Stimulated activated CD8-positive, alpha-beta memory T cell treated with anti-CD3 and anti-CD28 coated beads, Interleukin-12 subunit alpha, Interleukin-12 subunit beta, amount 100 ng/mL, for 4 hours (primary cell): ENCODE measurements at places on chromosomes 16 and 17.

- DNase-seq = no peak
These were observed 74.3 kb upstream of the CES5A start for GRCh38 chr16:55949518-55949917.

DNA sequence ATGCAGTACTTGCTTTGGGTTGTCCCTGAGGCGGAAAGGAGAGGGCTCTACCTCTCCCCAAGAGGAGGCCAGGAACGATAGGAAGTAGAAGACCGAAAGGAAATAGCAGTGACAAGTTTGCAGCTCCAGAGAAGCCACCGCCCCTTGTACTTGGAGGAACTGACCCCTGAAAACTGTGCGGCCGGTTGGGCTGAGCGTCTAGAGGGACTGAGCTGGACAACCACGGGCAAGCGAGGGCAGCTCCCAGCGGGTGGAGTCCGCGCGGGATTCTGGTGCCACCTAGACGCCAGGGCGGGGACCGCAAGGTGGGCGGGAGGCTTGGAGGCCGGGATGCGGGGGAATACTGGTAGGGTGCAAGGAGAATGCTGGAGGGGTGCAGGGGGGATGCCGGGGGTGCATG is 1.3 kb upstream of the SLC6A4 start:
- no peak for DNase-seq

DNA sequence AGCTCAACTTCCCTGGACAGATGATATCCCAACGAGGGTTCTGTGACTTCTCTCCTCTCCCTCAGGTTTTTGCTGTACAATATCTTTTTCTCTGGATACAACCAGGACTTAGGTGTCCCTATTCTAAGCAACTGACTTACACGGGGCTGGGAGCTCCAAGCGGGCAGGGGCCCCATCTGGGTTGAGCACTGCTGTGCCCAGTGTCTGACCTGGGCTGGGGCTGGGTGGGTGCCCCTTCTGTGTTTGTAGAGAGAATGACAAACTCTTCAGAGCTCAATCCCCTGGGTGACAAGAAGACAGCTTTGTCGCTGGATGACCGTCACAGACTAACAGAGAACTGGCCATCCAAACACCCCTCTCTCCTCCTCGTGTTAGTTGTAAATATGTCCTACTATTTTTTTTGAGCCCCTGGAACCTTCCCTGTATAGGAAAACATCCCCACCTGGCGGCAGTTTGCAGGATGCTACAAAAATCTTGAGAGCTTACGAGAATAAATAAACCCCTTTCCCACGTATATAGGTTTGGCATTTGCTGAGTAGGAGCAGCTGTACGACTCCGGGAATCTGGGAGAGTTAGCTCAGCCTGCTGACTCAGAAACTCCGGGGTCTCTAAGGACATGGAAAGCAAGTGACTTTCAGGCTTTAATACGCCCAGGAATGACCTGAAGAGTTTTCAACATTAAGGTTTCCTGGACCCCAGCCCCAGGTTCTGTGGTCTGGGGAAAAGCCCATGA is 23.7 kb upstream of the RCVRN start:
- no peak for DNase-seq

DNA sequence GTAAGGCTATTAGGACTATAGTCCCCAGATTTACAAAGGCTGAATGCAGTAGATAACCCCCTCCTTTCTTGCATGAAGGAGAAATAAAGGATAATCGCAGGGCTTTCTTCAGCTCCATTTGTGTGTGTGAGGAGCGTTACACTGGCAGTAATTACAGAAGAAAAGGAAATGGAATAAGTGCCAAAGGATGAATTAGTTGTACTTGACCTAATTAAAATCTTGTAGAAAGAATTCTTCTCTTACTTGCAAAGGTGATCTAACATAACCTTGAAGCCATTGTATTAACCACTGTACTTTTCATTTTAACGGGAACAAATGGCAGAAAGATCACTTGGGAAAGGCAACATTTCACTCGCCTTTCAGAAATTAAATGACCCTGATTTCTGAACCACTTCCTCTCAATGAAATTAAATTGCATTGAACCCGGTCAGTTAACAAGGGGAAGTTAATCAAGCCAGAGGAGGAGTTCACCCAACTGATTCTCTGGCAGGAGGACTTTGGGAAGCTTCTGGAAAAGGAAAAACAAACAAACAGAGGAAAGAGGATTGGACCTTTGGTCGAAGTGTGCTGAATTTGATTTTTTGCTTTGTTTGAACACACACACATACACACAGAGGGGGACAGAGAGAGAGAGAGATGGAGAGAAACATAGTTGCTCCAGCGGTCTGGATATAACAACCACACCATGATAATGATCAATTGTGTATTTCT is 90.6 kb downstream of the GP2 start:
- DNase-seq = no peak

DNA sequence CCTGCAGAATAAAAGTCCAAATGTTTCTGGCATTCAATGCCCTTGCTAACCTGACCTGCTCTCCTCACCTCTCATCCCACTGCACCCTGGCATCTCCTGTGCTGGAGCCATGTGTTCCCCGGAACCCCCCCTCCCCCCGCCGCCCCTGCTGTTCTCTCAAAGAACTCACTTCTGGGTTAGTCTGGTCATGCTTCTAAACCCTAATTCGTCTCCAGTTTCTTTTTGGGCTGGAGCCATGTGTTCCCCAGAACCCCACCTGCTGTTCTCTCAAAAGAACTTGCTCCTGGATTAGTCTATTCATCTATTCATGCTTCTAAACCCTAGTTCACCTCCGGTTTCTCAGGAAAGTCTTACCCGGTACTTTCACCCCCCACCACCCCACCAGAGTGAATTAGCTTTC is 808 bp upstream of the ALOX15 start:
- no peak for DNase-seq
